ENCODE measurements at places on chromosomes 1 and 21.

GRCh38 chr1:229999004-229999670 is 67.9 kb upstream of the GALNT2 start:
- no peak for DNase-seq

GRCh38 chr1:176193663-176194062 is 13.4 kb downstream of the COP1 start:
- no peak for DNase-seq

- DNase-seq = no peak
Measured at GRCh38 chr1:196897158-196897828, 9.4 kb downstream of the CFHR4 start.

DNA sequence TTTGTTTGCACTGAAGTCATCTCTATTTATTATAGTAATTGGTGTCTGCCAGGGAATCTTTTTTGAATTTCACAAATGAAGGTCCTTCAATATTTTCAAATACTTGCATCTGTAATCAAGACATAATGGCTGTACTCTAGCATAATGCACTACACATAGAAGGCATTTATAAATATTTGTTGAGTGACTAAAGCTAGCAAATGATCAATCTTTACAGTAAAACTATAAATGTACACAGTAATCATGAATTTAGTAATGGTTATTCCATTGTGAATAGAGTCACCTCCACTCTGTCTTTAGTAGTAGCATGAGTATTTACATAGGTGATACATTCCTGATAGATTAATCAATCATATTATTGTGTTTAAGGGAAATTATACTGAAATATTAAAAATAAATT is 119.6 kb downstream of the USH2A start:
- DNase-seq = no peak

DNA sequence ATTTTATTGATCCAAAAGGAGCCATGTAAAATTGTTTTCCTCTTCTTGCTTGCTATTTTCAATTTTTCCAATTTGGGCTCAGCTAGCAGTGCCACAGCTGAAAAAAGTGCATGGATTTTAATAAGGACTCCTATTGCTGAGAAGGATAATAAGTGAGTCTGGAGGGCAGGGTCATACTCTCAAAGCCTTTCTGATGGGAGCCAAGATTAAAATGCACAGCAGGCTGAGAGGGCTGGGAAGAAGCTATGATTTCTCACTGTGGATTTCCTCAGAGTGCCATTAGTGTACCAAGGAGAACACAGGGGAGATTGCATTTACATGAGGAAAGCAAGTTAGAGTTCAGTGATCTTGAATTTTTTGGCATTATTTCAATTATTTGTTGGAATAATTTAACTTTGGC is 261.3 kb downstream of the ST6GALNAC3 start:
- DNase-seq = no peak

GRCh38 chr1:175947771-175948170 is 204.4 kb upstream of the TNR start:
- no peak for DNase-seq

GRCh38 chr1:154179946-154180687 is 11.8 kb downstream of the TPM3 start:
- DNase-seq = no peak

- DNase-seq = no peak
Measured at GRCh38 chr1:185393815-185394214, 76.8 kb upstream of the IVNS1ABP start.

DNA sequence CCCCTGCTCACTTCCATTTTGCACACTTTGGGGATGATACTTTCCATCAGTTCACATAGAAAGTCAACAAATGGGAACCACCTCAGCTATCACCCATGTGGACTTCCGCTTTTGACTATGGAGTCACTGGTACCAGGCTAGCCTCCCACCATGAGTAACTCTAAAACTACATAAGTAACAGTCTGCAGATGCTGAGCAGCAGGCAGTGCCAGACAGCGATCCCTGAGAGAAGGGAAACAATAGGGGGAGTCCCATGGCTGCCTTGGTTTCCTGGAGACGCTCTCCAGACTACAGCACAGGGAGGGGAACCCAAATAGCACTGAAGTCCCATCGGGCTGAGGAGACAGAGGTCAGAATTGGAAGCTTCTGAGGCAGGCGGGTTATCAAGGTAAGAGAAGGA is 2.8 kb upstream of the TFF2 start:
- no peak for DNase-seq

- no peak for DNase-seq
Measured at GRCh38 chr21:38942748-38943211, 137.1 kb downstream of the ETS2 start.

GRCh38 chr1:54653036-54653435 is 11.4 kb downstream of the MROH7 start:
- no peak for DNase-seq

DNA sequence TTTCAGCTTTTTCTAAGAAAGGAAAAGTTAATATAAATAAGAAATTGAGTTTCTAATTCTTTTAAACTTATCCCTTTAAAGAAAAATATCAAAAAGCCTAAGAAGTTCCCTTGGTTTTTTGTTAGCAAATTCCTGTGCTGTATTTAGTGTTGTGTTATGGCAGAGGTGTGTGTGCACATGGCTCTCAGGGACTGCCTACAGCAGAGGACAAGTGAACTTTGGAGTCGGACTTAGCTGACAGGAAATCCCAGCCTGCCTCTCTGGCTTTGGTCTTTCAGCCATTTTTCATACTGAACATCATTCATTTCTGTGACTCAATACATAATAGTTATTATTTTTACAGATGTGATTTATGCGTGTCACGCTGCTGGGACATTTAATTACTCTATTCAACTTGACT is 149.6 kb downstream of the FMN2 start:
- no peak for DNase-seq

DNA sequence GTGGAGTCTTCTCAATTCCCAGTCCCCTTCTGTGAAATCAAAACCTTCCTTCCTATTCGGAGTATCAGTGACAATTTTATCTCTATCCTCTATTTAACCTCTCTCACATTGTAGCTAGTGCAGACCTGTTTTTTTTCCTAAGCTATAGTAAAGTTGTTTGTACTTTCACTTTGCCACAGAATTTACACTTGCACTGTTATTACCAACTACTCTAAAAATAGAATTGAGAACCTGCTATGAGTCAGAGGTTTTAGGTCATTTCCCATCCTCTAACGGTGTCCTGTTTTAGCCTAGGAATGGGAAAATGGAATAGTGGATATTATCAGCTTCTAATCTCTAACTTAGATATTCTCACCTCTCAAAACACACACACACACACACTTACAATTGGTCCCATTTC is 862.7 kb downstream of the NCAM2 start:
- no peak for DNase-seq

DNA sequence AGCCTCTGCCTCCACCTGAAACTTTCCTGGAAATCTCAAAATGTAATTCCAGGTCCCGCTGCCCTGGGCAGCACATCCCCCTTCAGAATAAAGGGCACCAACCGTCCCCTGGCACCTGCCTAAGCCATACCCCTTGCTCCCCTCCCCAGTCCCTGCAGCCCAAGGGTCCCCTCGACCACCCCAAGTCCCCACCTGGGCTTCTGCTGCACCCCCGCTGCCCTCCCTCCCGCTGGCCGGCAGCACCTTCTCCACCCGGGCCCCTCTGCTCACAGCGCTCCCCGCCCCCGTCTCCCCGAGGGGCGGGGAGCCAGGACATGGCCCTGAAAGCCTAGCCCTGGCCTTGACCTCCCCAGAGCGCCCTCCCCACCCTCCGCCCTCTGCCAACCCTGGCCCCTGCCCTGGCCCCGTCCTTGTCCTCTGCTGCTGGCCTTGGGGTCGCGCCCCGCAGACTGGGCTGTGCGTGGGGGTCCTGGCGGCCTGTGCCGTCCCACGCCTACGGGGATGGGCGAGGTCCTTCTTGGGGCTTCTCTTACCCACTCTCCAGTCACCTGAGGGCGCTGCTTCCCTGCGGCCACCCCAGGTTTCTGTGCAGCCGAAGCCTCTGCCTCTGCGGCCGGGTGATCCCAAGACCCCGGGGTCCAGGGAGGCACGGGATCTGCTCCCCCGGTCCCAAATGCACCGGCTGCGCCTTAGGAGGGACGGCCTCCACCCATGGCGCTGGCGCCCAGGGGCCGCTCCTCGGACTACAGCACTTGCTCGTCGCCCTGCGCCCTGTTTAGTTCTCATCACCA is 41.7 kb downstream of the WDR4 start:
- no peak for DNase-seq

DNA sequence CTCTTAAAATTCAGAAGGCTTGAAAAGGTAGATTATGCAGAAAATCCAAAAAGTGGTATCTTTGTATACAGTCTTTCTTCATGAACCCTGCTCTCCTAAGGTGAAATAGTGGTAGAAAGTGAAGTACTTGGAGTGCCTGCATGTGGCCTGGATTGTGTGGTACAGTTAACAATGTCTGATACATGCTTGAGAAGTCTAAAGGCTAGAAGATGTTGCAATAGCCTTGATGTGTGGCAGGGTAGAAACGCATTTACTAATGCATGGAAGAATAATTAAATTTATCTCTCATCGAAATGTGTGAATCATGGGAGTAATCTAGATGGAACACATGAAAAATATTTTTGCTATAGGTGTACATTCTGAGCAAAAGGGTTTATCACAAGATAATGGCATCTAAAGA is 1632.3 kb upstream of the B3GALT2 start:
- no peak for DNase-seq

DNA sequence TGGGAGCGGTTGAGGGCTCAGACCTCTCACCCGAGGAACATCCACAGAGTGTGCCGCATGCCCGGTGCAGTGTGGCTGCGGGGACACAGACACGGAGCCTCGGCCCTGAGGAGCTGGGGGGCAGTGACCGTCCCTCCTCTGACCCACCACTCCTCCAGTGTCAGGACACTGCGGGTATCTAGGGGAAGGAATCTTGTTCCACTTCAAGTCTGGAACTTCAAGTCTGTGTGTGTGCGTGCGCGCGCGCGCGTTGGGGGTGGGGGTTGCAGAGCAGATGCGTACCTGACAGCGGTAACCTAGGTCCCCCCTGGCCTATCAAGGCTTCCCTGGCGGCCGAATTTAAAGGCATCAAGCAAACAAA is 17.3 kb downstream of the PCSK9 start:
- no peak for DNase-seq

GRCh38 chr21:35645991-35646390 is 414.3 kb downstream of the SETD4 start:
- no peak for DNase-seq

DNA sequence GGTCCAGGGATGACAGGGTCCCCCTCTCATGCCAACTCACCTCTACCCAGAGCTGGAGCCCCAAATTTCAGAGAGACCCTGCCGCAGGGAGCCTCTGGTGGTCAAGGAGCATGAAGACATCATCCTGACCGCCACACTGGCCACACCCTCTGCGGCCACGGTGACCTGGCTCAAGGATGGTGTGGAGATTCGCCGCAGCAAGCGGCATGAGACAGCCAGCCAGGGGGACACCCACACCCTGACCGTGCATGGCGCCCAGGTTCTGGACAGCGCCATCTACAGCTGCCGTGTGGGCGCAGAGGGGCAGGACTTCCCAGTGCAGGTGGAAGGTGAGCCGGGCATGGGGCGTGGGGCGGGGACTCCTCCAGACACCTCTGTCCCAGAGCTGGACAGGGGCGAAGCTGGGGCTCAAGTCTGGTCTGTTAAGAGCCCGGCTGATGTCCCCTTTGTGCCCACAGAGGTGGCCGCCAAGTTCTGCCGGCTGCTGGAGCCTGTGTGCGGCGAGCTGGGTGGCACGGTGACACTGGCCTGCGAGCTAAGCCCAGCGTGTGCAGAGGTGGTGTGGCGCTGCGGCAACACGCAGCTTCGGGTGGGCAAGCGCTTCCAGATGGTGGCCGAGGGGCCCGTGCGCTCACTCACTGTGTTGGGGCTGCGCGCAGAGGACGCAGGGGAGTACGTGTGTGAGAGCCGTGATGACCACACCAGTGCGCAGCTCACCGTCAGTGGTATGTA is 66.0 kb downstream of the OBSCN start:
- DNase-seq = no peak

- no peak for DNase-seq
Measured at GRCh38 chr1:8363767-8364301, 45.9 kb downstream of the SLC45A1 start.

DNA sequence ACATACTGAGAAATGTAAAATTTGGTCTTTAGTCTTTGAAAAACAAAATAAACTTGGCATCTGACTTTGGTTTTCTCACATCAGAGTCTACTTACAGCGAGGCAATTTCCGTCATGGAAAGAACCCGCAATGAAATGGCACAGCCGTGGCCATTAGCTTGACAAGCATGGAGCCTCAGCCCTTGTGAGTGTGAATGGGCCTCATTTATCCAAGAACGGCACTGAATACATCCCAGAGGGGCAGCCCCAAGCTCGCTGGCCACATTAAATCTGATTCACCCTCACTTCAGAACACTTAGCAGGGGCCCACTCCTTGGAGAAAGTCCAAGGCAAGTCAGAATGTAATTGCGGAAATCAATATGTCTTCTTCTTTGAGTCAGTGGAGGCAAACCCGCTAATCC is 64.8 kb downstream of the ERG start:
- DNase-seq = no peak

DNA sequence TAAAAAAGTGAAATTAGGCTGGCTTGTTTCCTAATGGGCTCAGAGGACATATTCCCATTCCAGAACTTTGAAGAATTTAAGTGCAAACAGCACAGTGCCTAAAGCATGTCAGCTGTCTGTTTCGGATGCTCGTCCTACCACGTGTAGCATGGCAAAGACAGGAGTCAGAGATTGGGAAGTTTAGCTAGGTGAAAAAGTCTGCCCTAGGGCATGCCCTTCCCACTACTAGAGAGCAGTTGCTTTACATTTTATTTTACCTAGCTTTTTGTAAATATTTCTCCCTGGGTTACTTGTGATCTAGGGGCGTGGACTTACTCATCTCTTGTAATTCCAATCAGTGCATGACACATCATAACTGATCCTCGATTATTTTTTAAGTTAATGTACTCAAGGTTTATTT is 111.1 kb downstream of the LMO4 start:
- DNase-seq = no peak

DNA sequence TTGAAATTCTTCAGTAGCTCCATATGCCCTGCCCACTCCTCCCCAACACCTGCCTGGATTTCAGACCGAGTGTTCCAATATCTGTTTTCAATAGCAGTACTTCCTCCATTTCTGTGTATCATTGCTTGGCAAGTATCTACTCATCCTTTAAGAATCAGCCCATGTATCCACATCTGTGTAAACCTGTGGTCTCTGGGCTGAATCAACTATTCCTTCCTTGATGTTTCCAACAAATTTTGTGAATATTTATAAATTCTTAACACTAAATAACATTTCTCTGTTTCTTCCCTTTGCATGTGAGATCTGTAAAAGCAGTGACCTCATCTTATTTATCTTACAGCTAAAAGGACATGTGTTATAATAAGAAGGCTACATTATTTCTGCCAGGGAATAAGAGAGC is 26.0 kb upstream of the UAP1 start:
- DNase-seq = no peak

GRCh38 chr1:19156676-19157075 is 53.4 kb downstream of the UBR4 start:
- DNase-seq = no peak

GRCh38 chr1:189706594-189706993 is 771.1 kb downstream of the BRINP3 start:
- no peak for DNase-seq

GRCh38 chr21:42515708-42516502 is 2.3 kb downstream of the SLC37A1 start:
- DNase-seq = no peak

Measured in GM12864 (cell line).